ENCODE measurements at places on chromosomes 2 and 18.
A peak's percentile ranks its signal among the peaks of the same experiment; 100 is the strongest.

DNA sequence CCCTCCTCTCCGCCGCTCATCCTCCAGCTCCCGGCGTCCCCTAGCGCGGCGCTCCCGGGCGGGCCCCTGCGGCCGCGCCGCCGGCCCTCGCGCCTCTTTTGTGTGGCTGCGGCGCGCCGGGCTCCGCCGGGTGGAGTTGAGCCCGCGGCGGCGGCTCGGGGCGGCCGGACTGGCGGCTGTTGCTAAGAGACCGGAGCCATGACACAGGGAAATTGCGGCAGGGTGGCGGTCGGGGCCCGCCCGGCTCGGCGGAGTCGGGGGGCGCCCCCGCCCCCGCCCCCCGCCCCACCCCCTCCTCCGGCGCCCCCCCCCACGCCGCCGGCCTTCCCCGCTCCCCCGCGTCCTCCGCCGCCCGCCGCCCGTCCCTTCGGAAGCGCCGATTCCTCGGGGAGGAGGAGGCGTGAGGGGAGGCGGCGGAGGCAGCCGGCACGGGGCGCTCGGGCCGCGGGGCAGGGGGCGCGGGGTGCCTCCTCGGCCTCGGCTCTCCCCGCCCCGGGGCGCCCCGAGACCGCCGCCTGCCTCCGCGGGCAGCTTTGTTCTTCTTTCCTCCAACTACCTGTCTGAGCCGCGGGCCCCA lies at the start of gene TMEM200C:
TSS of gene TMEM200C (minus strand) at position 224 of the 577 bp plus-strand sequence. CDS start 3,459 bp downstream, outside the sequence.
- peak; percentile 44 for DNase-seq

- DNase-seq = no peak
Measured at GRCh38 chr18:67813380-67814028, 297.0 kb upstream of the DSEL start.

DNA sequence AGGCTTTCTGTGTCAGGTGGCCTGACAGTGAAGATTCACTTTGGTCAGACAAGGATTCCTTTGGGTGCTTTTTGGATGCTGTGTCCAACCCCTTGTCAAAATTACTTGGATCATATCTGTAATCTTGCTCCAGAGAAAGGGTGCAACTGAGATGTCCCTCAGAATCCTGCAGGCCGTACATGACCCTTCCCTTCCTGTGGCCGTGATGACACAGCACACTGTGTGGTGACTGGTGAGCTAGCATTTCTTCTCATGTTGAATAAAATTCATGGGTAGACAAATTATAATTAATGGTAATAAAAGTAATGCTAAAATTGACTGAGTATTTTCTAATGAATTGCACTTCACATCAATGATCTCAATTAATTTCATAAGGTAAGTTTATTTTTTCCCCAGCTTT lies 356.2 kb downstream of the LPIN1 start:
- no peak for DNase-seq

GRCh38 chr18:45403341-45404049 lies 211.8 kb upstream of the SLC14A2 start:
- DNase-seq = no peak

Measured in NCI-H1417 (cell line).